ENCODE measurements at places on chromosomes 3 and 15.

GRCh38 chr3:123410149-123410515 is 38.8 kb downstream of the ADCY5 start:
- H3K4me1 ChIP-seq, result peaks cover 4% of the 10 kb centered on the region
- peaks cover 23% of the 10 kb centered on the region for H3K27me3 ChIP-seq

DNA sequence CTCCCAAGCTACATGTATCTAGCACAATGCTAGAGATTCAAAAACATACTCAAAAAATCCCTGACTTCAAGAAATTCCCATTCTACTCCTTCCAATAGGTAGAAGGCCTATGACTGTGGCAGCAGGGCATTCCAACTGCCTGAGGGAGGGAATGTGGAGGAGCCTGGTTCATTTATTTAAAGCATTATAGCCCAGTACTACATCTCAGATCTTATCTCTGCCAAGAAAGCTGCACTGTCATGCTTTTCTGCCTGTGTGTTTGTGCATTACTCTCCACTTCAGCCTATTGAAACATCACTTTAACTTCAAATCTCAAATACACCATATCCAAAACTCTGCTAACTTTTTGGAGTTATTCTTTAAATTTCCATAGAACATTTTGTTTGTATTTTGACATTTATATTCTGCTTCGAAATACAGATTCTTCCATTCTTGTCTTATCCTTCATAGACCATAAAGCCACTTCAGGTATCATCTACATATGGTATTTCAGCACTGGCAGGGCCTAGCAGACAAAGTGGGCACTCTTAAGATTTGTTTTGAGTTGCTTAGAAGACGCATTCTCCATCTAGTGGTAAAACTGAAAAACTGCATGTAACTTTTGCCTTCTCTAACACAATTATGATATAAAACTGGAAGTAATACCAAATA is 59.1 kb upstream of the NEDD4 start:
- no peak overlapping the region for H3K4me3 ChIP-seq
- no peaks in the 10 kb centered on the region for H3K27me3 ChIP-seq
- H3K4me1 ChIP-seq, result peaks cover 4% of the 10 kb centered on the region
- H3K27ac ChIP-seq, result peak overlapping the region; percentile 3

GRCh38 chr3:9902372-9903237 is at the start of gene IL17RE:
Gene IL17RE, plus strand, starts transcription at chr3:9902848. Its CDS starts 85 bp downstream, at chr3:9902933.
- H3K27ac ChIP-seq, result peak within 1 kb of the TSS; percentile 79
- no peak for DNase-seq
- peaks cover 39% of the 10 kb centered on the region for H3K4me1 ChIP-seq
- H3K36me3 ChIP-seq, result no peaks in the 10 kb centered on the region

DNA sequence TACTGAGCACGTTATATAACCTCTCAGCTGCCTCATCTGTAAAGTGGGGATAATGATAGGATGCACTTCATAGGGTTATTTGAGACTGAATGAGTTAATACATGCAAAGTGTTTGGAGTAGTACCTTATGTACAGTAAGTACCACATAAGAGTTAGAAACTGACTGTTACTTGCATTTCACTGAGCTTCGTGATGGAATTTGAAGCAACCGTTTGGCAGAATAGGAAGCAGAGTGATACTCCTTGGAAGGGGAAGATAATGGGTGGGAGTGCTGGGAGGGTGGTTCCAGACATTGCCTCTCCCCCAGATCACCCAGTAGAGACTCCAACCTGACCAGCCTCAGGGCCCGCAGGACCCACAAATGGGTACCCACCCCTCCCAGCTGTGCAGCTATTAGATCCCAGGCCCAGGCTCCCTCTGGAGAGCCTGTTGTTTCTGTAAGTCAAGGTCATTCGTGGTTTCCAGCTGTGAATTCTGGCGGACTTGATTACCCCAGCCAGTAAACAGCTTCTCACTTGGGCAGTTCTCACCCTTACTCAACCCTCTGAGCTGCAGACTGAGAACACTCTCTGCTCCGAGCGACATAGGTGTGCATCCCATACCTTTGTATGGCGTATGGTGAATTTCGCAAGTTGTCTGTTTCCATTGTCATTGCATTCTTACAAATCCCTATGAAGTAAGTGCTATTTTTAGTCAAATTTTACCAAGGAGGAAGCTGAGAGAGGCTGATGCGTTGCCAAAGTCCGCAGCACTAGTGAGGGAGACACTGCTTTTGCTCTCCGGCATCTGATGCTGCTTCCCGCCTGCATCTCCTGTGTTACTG is 11.1 kb downstream of the ALPK3 start:
- DNase-seq, result no peak
- no peak overlapping the region for H3K4me3 ChIP-seq
- H3K27ac ChIP-seq, result no peak overlapping the region
- peaks cover 3% of the 10 kb centered on the region for H3K4me1 ChIP-seq
- H3K36me3 ChIP-seq, result peaks cover 7% of the 10 kb centered on the region
